ENCODE measurements at places on chromosomes 5 and 9.

DNA sequence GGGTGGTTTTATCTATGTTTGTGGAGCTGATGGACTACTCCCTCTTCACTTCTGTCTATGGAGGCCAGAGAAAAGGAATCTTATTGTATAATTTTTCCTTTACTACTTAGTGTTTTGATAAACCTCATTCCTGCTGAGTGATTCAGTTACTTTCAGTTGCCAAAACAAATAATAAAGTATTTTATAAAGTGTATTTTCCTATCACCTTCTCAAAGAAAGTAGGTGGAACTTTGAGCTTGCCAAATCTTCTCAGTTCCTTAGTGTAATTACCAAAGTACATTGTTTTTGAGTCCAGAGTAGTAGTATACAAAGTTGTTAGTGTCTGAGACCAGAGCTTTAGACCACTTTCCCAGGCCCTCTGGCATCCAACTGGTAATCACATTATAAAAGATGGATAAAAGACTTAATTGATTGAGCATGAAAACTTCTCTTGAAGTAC, 13.5 kb downstream of the RABGAP1 start:
- no peak for DNase-seq

GRCh38 chr5:57618767-57619381, 136.3 kb upstream of the ACTBL2 start:
- DNase-seq = no peak

GRCh38 chr5:172764861-172765765, 5.9 kb downstream of the DUSP1 start:
- peak; percentile 97 for DNase-seq

DNA sequence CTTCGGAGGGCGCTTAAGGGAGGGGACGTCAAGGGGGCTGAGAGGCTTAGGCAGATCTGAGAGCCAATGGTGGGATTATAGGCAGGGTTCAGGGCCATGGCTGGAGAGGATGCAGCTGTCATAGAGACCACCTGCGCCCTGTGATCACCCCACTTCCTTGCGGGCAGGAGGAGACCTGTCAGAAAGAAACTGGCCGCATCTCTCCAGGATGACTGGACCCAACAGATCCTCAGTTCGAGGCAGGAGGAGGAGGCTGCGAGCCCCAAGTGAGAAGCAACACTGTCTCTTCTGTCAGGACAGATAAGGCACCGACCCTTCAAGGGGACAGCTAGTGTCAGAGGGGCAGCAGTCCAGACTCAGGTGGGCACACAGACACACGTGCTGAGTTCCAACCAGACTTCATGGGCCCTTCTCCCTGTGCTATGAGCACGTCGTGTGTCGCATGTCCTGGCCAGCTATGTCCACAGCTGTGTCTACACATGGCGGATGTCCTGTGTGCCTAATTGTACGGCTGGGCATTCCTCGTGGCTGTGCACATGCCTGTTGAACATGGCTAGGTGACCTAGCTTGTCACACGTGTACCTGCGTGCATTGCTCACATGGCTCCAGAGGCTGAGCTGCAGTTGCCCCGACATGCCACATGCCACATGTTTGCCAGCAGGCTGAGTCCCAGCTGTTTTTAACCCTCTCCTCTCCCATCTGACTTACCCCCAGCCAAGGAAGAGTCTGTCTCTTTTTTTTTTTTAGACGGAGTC, 583 bp upstream of the AQP3 start:
- DNase-seq = no peak

GRCh38 chr9:121648799-121649198, 2.6 kb upstream of the DAB2IP start:
- no peak for DNase-seq

DNA sequence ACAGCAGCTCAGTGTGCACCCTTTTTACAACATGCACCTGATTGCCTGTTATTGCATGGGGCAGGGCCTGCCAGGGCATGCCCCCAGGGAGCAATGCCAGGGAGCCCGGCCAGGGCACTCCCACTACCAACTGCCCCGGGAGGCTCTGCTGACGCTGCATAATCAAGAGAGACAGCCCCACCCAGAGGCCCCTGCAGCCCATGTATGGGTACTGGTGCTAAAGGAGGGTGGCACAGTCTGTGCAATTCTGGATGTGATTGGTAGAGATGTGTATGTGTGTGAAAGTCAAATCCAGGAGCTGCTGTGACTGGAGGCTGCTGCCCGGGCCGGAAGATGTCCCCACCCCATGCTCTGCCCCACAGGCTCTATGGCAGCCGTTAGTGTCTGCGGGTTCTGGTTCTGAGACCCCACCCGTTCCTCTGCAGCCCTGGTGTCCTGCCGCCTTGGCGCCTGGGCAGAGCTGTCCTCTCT, 3.9 kb upstream of the NEURL1B start:
- no peak for DNase-seq

- DNase-seq = no peak
Measured at GRCh38 chr9:109619310-109619709, 121.2 kb upstream of the PTPN3 start.

DNA sequence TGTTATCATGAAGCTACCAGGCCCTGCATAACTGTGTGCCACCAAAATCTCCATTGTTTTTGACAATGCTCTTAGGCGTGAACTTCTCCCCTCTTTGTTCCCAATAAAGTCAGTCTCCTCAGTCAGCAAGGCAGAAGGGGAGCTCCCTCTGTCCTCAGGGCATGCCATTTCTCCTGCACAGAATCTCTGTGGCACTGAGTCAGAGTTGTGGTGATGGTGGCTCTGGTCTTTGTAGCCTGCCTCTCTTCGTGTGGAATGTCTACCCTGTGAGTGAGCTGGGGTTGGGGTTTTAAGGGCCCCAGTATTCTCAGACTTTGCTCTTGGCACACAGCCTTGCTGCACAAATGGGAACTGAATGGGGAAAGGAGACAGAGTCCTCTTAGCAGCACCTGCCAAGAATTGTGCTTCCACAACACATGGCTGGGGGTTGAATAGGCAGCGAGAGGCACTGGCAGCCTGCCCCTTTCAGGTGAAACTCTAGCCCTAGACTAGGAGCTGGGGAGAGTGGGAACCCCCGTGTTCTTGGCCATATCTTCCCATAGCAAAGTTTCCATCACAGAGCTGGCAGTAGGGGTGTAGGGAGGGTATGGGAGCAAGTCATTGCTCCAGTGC, 146.6 kb downstream of the SH3GL2 start:
- DNase-seq = no peak

- DNase-seq = no peak
Measured at GRCh38 chr5:143527808-143528207, 124.3 kb upstream of the NR3C1 start.

- DNase-seq = no peak
Measured at GRCh38 chr5:170746961-170747340, 36.6 kb upstream of the GABRP start.

DNA sequence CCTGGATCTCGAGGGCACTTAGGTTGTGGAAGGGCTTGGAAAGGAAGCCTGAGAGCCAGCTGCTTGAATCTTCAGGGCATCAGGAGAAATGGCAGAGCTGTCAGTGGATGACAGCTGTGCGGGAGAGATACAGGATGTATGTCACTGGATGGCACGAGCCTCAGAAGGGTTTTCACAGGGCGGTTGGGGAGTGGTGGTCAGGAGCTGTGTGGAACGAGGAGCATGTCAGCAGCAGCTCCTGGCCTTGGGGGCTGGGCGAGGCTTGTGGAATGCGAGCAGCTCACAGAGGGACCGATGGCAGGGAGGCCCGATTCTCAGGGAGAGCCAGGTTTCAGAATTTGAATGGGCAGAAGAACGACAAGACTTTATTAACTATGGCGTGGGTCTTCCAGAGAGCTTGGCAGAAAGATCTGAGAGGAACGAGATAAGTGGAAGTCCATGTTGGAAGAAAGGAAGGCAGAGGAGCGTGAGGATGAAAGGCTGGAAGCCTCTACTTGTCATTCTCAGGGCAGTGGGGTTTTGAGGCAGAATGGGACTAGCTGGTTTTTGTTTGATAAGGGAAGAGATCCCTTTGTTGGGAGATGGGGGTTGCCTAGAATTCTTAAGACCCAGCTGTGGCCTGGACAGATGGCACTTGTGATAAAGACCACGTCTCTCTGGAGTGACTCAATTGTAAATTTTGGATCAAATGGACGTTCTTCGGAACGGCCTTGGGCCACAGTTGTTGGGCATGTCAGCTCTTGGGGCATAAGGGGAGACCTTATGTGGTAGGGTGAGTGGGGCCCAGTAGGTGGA, 60.3 kb downstream of the SNX30 start:
- no peak for DNase-seq

DNA sequence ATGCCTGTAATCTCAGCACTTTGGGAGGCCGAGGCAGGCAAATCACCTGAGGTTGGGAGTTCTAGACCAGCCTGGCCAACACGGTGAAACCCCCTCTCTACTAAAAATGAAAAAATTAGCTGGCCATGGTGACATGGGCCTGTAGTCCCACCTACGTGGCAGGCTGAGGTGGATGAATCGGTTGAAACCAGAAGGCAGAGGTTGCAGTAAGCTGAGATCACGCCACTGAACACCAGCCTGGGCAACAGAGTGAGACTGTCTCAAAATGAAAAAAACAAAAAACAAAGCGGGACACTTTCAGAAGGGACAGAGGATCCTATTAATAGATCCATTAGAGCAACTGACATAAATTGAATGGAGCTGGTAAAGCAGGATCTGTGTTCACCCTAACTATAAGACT, 89.6 kb upstream of the SGCD start:
- no peak for DNase-seq

- no peak for DNase-seq
Measured at GRCh38 chr9:98323831-98324135, 68.3 kb upstream of the TBC1D2 start.

DNA sequence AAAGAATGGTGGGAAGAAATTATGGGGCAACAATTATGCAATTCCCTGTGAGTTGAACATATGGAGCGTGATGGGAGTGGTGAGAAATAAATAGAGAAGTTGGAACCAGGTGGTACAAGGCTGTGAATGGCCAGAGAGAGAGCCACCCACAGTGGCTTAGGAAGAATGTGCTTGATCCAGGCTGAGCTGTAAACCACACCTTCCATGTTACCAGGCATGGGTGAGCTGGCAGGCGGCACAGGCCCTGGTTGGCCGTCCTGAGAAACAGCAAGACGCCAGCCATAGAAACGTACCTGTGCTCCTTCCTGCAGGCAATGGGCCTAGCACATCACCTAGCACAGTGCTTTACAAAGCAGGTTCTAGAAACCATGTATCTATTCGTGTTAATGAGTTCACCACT, 74.3 kb downstream of the EPB41L4B start:
- no peak for DNase-seq

GRCh38 chr9:121233906-121234831, 32.5 kb upstream of the RAB14 start:
- no peak for DNase-seq

GRCh38 chr9:75365196-75365595, 276.9 kb downstream of the OSTF1 start:
- DNase-seq = no peak

DNA sequence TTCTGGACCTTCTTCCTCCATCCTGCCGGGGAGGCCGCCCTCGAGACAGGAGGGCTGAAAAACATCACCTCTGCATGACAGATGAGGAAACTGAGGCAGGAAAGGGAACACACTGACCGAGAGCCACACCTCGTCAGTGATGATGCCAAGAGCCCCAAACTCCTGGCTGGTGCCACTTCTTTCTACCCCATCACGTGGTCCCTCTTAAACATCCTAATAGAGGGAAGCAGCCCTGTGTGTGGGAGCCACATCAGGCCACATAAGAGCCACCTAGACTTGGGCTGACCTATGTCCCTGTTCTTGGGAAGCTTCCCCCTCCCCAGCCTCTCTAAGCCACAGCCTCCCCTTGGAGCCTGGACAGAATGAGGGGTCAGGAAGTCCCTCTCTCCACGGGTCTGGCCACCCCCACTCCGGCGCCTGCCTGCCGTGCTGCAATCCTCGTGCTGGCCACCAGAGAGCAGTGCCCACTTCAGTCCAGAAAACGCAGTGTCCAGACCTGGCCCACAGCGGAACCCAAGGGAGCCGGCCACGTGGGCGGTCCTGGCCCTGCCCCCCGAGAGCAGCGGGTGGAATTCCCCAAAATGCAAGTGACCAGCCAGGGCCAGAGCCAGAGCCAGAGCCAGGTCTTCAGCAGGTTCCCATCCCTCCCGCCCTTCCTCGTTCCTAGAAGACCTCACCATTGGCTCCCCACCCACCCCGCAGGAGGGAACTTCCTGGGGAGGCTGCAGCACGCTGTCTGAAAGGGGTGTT, 54.7 kb upstream of the SARDH start:
- DNase-seq = peak; percentile 81

GRCh38 chr9:21383627-21384026, 1.6 kb downstream of the IFNA2 start:
- no peak for DNase-seq

GRCh38 chr5:125207856-125208255, 461.4 kb upstream of the ZNF608 start:
- no peak for DNase-seq

GRCh38 chr9:88077071-88077617, 61.1 kb downstream of the SPATA31C2 start:
- no peak for DNase-seq

GRCh38 chr5:167857321-167857720, 434.1 kb upstream of the WWC1 start:
- no peak for DNase-seq

GRCh38 chr9:107707915-107708441, 218.4 kb upstream of the KLF4 start:
- DNase-seq = no peak

DNA sequence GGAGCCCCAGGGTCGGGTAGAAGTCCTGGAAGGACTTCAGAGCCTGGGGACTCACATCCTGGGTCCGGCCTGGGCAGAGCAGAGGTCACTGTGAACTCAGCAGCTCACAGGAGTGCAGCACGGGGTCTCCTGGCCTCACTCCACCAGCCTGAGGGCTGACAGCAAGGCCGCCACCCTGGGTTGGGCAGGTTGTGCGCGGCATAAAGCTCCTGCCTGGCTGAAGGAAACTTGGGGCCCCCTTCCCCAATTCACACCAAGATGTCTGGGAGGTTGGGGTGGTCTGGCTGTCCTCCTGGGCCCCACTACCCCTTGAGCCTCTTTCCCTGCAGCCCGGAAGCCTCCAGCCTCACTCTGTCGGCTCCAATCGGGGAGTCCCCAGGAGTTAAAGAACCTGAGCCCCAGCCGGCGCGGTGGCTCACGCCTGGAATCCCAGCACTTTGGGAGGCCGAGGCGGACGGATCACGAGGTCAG, 2.1 kb downstream of the LCN15 start:
- no peak for DNase-seq

- DNase-seq = no peak
Measured at GRCh38 chr9:99475401-99476065, 253.5 kb downstream of the SEC61B start.

DNA sequence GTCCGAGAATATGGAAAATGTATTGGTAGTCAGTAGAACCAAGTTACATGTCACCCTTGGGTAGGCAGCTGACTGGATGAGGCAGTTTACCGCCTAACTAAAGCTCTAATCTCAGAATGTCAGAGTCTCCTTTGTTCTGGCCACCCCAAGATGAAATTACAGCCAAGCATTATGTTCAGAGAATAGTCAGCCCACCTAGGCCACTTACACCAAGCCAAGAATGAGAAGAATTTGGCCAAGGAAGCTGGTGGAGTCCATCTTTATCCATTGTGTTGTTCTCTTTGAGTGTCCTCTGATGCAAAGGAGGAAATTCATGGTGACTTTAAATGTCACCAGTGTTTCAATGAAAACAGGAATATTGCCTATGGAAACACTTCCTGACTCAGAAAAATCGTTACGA, 275.1 kb upstream of the MAP3K1 start:
- no peak for DNase-seq
